ENCODE measurements at places on chromosomes 13 and 19.
A peak's percentile ranks its signal among the peaks of the same experiment; 100 is the strongest.

GRCh38 chr13:45895881-45896280 lies 44.3 kb upstream of the SIAH3 start:
- DNase-seq: no peak

DNA sequence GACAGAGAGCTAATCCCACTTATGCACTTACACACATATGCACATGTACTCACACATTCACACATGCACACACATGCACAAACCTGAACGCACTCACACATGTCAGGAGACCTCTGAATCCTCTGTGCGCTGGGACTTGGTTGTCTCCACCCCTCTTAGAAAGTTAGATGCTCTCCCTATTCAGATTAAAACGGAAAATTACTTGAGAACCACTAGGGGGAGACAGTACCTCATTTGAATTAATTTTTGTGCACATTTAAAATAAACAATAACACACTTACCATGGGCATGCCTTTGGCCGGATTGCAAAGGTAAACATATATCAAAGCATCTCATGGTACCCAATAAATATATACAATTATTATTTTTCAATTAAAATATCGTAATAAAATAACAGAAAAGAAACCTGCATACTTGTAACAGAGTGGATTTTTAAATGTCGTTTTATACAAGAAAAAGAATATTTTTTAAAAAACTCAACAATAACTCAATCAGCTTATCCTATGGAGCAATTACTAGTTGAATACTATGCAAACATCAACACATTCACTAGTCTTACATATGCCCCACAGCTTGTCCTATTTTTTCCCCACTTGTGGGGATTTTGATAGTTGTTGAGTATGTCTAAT lies 9.5 kb upstream of the LILRB4 start:
- no peak for DNase-seq

- DNase-seq: no peak
Observed at GRCh38 chr13:94641409-94641941, 39.8 kb downstream of the GPR180 start.

GRCh38 chr13:89832827-89833226 lies 1514.7 kb upstream of the MIR17HG start:
- no peak for DNase-seq

DNA sequence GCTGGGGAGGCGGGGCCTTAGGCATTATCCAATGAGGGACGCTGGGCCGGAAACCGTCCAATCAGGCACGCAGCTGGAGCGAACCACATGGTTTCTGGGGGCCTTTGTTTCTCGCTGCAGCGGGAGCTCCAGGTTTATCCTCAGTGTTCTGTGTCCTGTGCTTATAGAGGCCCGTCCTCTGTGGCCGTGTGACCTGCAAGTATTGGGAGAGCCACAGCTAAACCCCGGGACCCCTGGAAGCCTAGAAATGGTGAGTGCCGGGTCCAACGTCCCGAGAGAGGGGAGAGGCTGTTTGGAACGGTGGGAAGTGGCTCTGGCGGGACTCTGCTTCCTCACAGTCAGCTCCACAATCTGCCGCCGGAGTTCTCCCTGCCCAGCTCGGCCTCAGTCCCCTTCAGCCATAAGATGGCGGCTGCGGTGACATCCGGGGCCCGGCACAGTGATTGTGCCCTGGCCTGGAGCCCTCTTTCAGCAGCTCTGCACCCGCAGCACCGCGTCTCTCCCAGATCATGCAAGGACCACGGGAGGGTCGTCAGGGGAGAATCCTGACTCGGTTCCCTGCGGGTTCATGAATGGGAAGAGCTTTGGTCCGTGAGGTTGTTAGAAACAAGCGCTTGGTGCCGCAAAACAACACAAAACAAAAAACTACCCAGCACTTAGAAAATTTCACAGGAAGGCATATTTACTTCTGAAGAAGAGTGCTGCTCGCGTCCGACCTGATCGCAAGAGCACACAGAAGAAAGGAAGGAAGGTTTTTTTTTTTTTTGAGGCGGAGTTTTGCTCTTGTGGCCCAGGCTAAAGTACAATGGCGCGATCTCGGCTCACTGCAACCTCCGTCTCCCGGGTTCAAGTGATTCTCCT lies at the start of gene ZNF253:
Gene ZNF253 (plus strand): TSS at position 133 of the 861 bp plus-strand sequence. CDS start 115 bp downstream, at position 248.
- DNase-seq: peak; percentile 97

GRCh38 chr13:96279904-96280303 lies 190.0 kb downstream of the HS6ST3 start:
- DNase-seq: no peak

DNA sequence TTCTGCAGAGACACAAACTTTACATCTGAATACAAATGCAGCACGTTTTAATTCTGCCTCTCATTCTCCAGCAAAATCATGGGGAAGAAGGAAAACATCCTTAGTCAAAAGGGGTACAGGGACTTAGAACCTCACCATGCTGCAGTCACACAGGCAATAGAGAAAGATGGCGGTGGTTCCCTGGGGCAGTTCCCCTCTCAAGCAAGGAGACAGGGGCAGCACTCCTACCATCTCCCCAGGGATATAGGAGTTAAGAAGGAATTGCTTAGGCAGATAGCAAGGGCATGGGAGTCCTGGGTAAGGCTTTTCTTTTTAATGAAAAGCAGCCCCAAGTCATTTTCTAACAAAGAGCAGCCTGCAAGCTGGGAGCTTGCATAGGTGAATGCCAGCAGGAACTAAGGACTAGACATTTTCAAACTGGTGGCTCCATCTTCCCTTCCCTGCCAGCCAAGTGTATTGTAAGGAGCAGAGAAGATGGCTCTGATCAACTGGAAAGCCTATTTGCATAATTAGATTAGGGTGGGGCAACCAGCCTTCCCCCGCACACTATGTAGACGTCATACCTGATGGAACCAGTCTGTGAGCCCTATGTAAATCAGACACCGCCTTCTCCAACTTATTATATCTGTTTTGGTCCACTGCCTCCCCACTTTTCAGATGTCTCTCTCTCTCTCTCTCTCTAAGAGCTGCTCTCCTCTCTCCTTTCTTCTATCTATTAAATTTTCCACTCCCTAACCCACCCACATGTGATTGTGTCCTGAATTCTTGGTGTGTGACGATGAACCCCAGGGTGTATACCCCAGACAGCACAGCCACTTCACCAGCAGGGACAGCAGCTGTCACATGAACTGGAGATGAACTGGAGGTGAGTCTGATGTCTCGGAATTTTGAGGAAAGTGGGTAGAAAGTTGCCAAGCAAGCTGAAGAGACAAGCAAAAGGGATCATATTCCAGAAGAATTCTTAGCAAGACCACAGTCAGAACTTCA lies 514.5 kb downstream of the IRS2 start:
- peak; percentile 78 for DNase-seq

- DNase-seq: no peak
Observed at GRCh38 chr13:27425158-27425917, 919 bp downstream of the GTF3A start.

- DNase-seq: no peak
Observed at GRCh38 chr19:48249502-48250014, 6.2 kb downstream of the CARD8 start.

DNA sequence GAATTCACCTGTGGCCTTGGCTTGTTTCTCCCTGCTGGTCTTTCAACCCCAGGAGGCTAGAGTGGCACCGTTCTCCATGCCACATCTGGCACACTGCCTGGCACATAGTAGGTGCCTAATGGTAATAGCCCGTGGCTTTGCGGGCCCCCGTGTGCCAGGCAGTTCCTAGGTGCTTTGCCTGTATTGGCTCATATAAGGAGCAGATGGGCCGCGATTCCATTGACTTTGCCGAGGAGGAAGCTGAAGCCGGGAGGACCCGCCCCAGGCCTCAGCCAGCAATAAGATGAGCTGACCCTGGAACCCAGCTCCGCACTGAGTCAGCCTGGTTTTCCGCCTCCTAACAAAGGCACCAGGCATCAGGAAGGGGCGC lies 807 bp downstream of the PGLYRP1 start:
- DNase-seq: no peak

DNA sequence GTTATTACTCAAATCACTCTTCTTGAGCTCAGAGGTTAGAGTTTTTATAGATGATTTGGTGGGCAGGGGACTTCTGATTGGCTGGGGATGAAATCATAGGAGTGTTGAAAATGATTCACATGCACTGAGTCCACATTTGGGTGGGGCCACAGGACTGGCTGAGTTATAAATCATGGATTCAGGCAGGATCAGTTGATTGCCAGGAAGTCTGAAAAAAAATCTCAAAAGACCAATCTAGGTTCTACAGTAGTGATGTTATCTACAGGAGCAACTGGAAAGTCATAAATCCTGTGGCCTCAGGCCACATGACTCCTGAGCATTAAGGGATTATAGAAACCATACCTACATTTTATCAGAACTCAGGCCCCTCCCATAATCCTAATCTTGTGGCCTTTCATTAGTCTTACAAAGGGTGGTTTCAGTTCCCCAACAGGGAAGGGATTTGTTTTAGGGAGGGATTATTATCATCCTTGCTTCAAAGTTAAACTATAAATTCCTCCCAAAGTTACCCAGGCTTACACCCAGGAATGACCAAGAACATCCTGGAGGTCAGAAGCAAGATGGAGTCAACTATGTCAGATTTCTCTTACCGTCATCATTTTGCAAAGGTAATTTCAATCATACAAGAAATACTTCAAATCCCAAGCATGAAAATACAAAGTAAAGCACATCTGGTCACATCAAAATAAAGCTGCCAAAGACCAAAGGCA lies 5.6 kb upstream of the CCDC70 start:
- DNase-seq: no peak

DNA sequence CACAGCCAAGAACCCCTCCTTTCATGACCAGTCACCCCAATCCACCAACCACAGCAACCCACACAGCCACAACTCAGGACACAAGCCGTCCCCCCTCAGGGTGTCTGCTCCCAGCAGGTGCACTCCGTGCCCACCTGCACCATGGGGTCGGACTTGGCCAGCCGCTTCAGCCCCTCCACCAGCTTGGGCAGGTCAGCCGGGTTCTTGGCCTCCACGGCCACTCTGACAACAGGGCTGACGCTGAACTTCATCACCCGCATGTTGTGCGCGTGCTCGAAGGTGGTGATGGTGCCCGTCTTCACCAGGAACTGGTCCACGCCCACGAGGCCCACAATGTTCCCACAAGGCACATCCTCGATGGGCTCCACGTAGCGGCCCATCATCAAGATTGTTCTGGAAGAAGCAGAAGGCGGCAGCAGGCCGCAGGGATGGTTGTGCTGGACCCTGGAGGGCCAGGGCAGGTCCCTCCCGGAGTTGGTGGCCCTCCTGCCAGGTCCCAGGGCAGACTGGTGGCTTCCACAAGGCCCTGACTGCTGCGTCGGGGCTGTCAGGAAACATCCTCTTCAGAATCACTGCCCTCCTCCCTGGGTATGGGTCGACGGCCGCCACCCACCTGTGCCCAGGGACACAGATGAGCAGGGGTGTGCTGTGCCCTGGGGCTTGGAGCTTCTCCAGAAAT lies 5.5 kb downstream of the EEF2 start:
- no peak for DNase-seq

DNA sequence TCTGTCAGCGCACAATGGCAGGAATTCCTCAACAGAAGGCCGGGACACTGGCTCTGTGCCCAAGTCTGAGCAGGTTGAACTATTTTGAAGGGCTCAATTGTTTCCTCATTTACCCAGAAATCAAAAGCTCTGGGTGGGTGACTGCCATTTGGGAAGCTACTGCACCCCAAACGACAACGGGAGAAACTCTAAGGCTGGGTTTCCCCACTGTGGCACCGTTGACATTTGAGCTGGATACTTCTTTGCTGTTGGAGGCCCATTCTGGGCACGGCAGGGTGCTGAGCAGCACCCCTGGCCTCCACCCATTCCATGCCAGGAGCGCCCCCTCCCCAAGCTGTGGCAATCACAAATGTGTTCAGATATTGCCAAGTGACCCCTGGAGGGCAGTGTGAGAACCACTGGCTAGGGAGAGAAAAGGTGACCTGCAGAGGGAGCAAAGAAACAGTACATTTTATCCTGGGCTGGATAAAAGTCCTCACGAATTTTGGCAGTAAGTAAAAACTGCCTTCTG lies 62.5 kb downstream of the RFX2 start:
- peak; percentile 66 for DNase-seq

GRCh38 chr13:109636736-109637135 lies 149.6 kb downstream of the IRS2 start:
- no peak for DNase-seq

DNA sequence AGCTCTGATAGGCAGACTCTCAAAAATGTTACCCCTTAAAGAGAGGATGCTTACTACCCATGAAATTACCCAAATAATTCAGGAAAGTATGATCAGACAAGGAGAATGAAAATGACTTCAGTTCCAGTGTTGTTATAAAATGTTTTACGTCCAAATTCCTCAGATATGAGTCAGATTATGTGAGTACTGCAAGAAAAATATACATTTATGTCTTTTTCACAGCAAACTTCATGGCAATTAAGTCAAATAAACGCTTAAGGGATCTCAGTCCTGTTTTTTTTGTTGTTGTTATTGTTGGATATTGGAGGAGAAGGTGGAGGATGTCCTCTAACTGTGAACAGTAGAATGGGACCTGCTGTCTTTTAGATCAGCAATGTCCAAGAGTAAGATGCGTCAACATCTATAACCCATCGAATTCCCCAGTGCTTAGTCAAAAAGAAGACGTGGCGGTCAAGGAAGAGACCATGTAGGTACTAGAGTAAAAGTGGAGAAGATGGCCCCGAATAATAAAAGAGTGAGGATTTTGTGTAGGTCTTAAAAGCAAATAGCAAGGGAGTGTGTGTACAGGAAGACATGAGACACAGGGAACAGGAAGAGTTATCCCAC lies 215.4 kb upstream of the IRS2 start:
- no peak for DNase-seq

GRCh38 chr19:2616741-2617392 lies 85.6 kb downstream of the GNG7 start:
- DNase-seq: no peak

- no peak for DNase-seq
Observed at GRCh38 chr19:18541258-18541991, 1.9 kb downstream of the FKBP8 start.

GRCh38 chr19:33299051-33299688 lies 3.2 kb downstream of the CEBPA start:
- DNase-seq: no peak

- DNase-seq: peak; percentile 45
Observed at GRCh38 chr19:34662919-34663318, 14.0 kb downstream of the SCGB2B2 start.

- DNase-seq: no peak
Observed at GRCh38 chr13:45678282-45678681, 23.8 kb upstream of the CBY2 start.

GRCh38 chr19:35623327-35624010 lies 5.4 kb upstream of the RBM42 start:
- no peak for DNase-seq

DNA sequence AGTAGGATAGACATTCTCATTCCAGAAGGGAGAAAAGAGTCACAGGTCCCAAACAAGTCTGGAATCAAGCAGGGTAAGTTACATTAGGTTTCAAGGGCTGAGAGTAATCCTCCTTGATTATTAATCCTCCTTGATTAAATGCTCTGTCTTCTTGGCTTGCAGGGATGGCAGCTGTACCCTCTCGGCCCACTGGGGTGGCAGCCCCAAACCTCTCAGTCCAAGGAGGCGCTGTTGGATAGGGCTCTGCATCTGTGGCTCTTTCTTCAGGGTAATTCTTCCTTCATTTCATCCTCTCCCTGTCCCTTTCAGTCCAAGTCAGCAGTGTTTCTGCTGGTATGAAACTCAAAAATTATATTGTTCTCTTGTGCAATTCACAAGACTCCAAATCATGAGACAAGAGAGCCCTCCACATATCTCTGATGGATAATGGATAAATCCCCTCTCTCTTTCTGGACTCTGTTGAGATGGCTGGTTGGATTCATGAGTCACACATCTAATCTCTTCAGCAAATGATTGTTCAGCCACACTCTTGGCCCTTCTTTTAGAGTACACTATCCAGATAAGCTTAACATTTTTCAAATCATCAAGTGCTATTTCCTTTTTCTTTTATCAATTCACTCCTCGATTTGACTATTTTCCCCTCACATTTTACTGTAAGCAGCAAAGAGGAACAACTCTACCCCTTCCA lies 323.7 kb upstream of the HTR2A start:
- DNase-seq: no peak

Measured in BE2C (cell line).